Activated T-helper 2 cell treated with anti-CD3 and anti-CD28 coated beads, Interferon-gamma antibody, Interleukin-2, Interleukin-4, amounts not matched to agents 10 μg/mL and 5 μg/mL and 100 μg/mL, durations not matched to agents 14 hours and 24 hours and 36 hours (primary cell): ENCODE measurements at places on chromosomes 1 and 21. TPM values are rescaled to one million over a fixed set of nuclear protein-coding genes. Genes with fewer than 3 reads are reported as not detected.

DNA sequence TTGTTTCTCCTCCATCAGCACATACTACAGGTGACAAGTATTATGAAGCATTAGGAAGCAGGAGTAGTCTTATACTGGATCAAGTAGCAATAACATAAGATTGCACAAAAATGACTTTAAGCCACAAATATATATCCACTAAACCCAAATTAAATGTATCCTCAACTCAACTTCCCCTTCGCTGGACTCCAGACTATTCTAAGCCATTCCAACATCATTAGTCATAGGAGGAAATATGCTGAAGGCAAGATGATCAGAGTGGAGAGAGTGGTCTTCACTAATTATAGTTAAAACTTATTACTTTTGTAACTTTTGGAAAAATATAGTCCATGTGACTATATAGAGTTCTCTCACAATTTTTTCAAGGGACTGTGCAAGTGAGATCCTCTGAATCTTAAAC is 390.7 kb upstream of the ZP4 start:
- no peak overlapping the region for H3K4me3 ChIP-seq
- H3K27me3 ChIP-seq = no peaks in the 10 kb centered on the region
- DNase-seq = no peak
- H3K36me3 ChIP-seq = no peaks in the 10 kb centered on the region
- H3K4me1 ChIP-seq = no peaks in the 10 kb centered on the region

GRCh38 chr1:173023343-173023742 is 27.4 kb downstream of the TNFSF18 start:
- peaks cover 9% of the 10 kb centered on the region for H3K27me3 ChIP-seq
- H3K27ac ChIP-seq = no peak overlapping the region
- H3K4me3 ChIP-seq = no peak overlapping the region
- no peak for DNase-seq
- no peaks in the 10 kb centered on the region for H3K4me1 ChIP-seq

DNA sequence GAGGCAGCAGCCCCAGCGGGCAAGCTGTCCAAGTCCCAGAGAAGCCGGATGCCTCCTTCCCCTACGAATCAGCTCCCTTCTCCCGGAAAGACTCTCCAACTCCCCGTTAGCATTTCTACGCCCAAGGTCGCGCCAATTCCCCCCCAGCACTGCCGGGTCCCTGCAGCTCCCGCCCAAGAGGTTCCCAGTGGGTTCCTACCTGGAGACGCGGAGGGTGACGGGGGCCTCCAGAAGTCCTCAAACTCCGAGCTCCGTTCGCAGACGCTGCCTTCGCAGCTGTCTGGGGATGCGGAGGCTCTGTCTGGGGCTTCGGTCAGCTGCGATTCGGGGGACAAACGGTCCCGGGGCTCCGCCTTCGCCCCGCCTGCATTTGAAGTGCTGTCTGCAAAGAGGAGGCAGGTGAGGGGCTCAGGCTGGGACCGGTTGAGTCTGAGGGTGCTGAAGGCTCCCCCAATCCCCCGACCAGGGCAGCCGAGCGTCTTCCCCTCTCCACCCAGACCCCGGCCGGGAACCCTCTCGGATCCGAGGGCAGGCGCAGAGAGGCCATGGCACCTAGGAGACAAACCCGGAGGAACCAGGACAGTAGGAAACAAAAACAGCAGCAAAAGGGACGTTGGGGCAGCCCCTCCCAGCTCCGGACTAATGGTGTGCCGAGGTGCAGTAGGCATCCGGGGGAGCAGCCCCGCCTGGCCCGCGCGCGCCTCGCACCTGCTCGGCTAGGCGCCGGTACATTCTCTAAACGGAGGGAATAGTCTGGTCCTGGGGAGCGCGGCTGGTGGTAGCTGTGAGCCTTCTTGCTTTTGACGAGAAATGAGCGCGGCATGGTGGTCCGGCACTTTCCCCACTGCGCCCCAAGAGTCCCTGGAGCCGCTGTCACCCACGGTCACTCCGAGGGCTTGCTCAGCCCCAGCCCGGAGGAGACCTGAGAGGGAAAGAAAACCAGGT is 3.8 kb downstream of the GFI1 start:
- no peaks in the 10 kb centered on the region for H3K27me3 ChIP-seq
- peaks cover 67% of the 10 kb centered on the region for H3K36me3 ChIP-seq
- DNase-seq = peak; percentile 21
- H3K4me1 ChIP-seq = peaks cover 34% of the 10 kb centered on the region
- H3K4me3 ChIP-seq = peak overlapping the region; percentile 99

- DNase-seq = no peak
- H3K36me3 ChIP-seq = no peaks in the 10 kb centered on the region
These were observed 35.4 kb downstream of the CXADR start for GRCh38 chr21:17548262-17548661.

DNA sequence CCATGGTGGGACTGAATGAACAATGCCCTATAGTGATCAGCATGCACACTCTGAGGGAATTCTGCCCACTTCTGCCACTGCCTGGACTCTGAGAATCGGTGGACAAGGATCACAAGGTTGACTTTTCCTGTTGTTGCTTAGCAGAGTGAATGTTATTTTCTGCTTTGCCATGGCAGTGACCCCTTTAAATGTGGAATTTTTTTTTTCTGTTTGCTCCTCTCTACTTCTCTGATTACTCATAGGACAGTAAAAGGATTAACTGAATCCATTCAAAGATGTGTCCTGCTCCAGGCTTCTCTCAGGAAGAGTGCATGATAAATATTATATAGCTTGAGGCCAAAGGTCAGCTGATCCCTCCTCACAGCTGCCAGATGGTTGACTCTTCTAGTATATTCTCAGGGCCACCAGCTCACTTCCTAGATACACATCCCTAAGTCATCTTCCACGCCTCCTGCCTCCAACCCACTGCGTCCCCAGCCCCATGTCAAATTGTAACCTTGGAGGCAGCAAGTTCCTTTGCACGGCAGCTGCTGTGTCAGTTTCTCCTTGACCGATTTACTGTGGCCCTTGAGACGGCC is 74.0 kb upstream of the RALGPS2 start:
- no peaks in the 10 kb centered on the region for H3K27me3 ChIP-seq
- no peak overlapping the region for H3K27ac ChIP-seq
- no peak for DNase-seq
- no peak overlapping the region for H3K4me3 ChIP-seq
- H3K36me3 ChIP-seq = no peaks in the 10 kb centered on the region

- H3K4me3 ChIP-seq = no peak overlapping the region
- no peaks in the 10 kb centered on the region for H3K4me1 ChIP-seq
- DNase-seq = no peak
- H3K27ac ChIP-seq = no peak overlapping the region
- H3K36me3 ChIP-seq = no peaks in the 10 kb centered on the region
These were observed 216.9 kb upstream of the RRP15 start for GRCh38 chr1:218068241-218068640.

GRCh38 chr1:224375059-224375458 is 18.4 kb downstream of the CNIH4 start:
- peaks cover 90% of the 10 kb centered on the region for H3K36me3 ChIP-seq
- DNase-seq = no peak
- H3K4me1 ChIP-seq = peaks cover 79% of the 10 kb centered on the region
- peak overlapping the region; percentile 70 for H3K27ac ChIP-seq

DNA sequence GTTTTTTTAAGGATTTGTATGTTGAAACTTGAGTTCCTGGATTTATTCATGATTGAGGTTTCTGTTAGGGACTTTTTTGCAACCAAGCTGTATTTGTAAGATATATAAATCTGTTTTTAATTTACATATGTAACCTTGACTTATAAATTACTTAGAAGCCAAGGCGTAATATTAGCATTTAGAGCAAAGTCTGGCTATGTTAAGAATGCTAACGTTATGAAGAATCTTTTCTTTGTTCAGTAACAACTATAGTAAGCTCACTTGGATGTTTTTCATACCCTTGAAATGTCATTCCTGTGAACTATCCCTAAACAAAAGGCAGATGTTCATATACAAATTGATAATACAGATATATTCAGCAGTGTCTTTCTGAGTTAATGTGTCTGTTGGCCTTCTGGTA is 155.3 kb downstream of the MAGI3 start:
- no peaks in the 10 kb centered on the region for H3K4me1 ChIP-seq
- no peaks in the 10 kb centered on the region for H3K36me3 ChIP-seq
- H3K4me3 ChIP-seq = no peak overlapping the region
- no peak for DNase-seq
- H3K27me3 ChIP-seq = no peaks in the 10 kb centered on the region
- no peak overlapping the region for H3K27ac ChIP-seq

DNA sequence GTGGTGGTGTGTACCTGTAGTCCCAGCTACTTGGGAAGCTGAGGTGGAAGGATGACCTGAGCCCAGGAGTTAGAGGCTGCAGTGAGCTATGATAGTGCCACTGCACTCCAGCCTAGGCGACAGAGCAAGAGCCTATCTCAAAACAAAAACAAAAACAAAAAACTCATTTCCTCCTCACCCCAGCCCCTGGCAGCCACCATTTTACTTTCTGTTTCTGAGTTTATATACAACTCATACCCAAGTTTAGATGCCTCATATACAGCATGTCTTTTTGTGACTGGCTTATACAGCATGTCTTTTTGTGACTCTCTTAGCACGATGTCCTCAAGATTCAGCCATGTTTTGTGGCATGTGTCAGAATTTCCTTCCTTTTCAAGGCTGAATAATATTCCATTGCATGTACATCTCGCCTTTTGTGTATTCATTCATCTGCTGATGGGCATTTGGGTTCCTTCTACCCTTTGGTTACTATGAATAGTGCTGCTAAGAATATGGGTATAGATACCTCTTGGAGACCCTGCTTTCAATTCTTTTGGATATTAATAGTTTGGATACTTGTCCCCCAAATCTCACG is 14.7 kb downstream of the COA7 start:
- H3K27me3 ChIP-seq = no peaks in the 10 kb centered on the region
- peaks cover 9% of the 10 kb centered on the region for H3K4me1 ChIP-seq
- no peak overlapping the region for H3K4me3 ChIP-seq
- H3K36me3 ChIP-seq = peaks cover 42% of the 10 kb centered on the region

DNA sequence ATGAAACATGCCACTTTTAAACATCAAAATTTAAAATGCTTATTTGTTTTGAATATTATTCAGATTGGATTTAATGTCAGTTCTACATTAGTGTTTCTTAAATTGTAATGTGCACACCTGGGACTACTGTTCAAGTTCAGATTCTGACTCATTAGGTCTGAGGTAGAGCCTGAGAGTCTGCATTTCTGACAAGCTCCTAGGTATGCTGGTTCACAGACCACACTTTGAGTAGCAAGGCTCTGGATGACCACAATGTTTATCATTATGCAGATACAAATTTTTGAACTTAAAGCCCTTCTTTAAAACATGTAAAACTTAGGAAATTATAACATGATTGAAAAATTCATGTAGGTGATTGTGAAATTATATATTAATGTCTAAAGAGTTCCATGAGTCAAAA is 40.2 kb downstream of the TTLL7 start:
- peaks cover 11% of the 10 kb centered on the region for H3K27me3 ChIP-seq
- H3K36me3 ChIP-seq = no peaks in the 10 kb centered on the region
- DNase-seq = no peak
- H3K4me1 ChIP-seq = no peaks in the 10 kb centered on the region

DNA sequence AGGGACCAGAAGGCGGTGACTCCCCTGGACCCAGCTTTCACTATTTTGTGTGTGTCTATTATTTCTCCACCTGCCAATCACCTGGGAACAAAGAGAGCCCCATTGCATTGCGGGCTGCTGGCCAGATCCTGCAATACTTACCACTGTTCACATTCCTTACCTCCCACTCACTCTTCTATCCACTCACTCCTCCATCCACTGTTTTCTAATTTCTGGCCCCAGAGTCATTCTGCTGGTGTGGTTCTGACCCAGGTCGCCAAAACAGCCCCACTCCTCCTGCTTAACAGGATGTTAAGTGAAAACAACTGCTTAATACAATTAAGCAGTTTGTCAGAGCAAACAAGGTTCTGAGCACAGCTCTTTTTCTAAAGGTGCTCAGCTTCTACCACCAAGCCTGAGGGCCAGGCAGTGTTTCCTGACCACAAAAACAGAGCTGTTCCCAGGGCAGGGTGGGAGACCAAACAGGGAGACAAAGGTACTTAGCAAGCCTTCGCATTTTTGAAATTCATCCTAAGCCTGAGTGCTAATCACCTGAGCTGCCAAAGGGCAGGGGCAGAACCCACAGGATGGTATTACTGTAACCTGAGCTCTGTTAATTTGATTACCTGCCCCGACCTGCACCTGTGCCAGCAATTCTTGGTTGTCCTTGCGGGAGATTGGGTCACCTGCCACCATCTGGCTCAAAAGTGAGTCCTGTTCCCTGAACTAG is 38.5 kb upstream of the EFCAB14 start:
- no peak overlapping the region for H3K27ac ChIP-seq
- H3K4me3 ChIP-seq = no peak overlapping the region
- no peaks in the 10 kb centered on the region for H3K36me3 ChIP-seq
- DNase-seq = no peak
- no peaks in the 10 kb centered on the region for H3K4me1 ChIP-seq

GRCh38 chr1:207862241-207862787 is 48.6 kb downstream of the CD34 start:
- H3K27ac ChIP-seq = peak overlapping the region; percentile 90
- H3K4me3 ChIP-seq = peak overlapping the region; percentile 61
- peaks cover 51% of the 10 kb centered on the region for H3K36me3 ChIP-seq

DNA sequence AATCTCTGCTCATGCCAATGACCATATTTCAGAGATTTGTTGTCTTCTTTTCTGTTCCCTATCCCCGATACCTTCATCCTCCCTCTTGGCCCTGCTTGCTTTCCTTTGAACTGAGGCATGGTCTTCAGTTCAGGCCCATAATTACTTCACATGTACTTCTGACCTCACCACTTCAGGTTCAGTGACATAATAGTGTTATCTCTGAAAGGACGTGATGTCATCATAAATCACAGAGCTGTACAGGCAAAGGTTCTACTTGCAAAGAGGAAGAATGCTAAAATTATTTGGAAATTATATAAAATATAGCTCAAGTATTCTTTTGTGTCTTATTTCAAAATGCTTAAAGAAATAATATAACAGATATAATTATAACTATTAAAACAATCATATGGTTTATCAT is 230.3 kb upstream of the ESRRG start:
- H3K27ac ChIP-seq = no peak overlapping the region
- no peaks in the 10 kb centered on the region for H3K27me3 ChIP-seq
- no peak for DNase-seq
- no peaks in the 10 kb centered on the region for H3K36me3 ChIP-seq
- H3K4me1 ChIP-seq = no peaks in the 10 kb centered on the region

DNA sequence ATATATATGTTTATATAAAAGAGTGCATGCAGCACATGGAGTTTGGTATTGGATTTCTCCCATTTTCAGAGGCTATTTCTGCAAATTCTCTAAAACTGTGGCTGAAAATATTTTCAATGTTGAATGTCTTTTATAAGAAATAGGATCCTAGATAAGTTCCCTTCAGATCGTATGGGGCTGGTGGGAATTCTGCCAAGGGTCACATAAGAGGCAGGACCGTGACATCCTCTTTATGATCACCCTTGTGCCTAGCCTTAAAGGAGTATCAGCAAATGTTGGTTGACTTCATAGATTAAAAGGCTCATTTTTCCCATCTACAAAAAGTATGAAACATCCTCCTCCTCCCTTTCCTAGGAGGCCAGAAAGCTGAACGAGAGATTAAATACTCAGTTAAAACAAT is 1.3 kb upstream of the IFNAR2 start:
- H3K4me1 ChIP-seq = peaks cover 33% of the 10 kb centered on the region
- no peak for DNase-seq

- peaks cover 57% of the 10 kb centered on the region for H3K36me3 ChIP-seq
- H3K27me3 ChIP-seq = peaks cover 3% of the 10 kb centered on the region
- peak overlapping the region; percentile 73 for H3K27ac ChIP-seq
These were observed 1.3 kb downstream of the POGK start for GRCh38 chr1:166840309-166841274.

SYT11 gene
- total RNA-seq = 22.3 and 23.3 TPM in 2 replicates

VWA1 gene
- total RNA-seq = 4.0 and 4.7 TPM in 2 replicates

ACTL8 gene
- total RNA-seq = not detected in 2 replicates
